ENCODE measurements at places on chromosomes 12 and 14.

GRCh38 chr12:1870998-1871917, 47.2 kb downstream of the CACNA2D4 start:
- no peak for ATAC-seq

GRCh38 chr14:94423453-94424056, 29.0 kb downstream of the SERPINA11 start:
- ATAC-seq = no peak

GRCh38 chr14:40282196-40282595, 850.0 kb upstream of the FBXO33 start:
- no peak for ATAC-seq

- ATAC-seq = no peak
Measured at GRCh38 chr12:57213763-57214397, 2.7 kb upstream of the NXPH4 start.

DNA sequence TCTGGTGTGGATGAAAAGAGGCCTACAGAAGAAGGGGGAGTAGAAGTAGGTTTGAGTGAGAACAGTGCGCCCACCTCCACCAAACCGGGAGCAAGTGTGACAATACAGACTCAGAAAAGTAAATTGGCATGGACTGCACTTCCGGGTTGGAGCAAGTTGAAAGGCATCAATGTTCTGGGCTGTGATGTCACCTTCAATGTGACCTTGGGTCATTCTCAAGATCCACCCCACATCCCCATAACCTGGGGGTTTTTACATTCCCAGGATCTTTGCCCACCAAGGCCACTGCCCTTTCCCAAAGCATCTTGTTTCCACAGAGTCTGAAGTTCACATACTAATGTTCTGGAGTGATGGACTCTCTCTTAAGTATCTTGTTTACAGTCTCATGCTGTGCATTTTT, 5.3 kb upstream of the GZMB start:
- ATAC-seq = no peak

DNA sequence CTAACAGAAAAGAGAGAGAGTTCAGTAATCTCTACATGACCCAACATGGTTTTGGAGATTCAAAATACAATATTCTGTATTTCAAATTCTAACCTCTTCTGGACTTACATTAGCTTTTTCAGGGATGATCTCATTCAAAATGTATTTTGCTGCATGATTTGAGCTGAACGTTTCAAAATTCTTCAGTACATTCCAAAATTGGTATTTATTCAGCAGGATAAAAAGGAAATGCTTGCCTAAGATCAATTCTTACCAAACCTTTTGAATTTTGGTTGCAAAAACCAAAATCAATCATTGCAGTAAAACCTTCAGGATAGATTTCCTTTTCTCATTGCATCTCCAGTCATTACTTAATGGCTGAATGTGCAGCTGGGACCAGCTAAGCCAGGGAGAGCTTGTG, 1761.3 kb upstream of the SEL1L start:
- ATAC-seq = no peak

DNA sequence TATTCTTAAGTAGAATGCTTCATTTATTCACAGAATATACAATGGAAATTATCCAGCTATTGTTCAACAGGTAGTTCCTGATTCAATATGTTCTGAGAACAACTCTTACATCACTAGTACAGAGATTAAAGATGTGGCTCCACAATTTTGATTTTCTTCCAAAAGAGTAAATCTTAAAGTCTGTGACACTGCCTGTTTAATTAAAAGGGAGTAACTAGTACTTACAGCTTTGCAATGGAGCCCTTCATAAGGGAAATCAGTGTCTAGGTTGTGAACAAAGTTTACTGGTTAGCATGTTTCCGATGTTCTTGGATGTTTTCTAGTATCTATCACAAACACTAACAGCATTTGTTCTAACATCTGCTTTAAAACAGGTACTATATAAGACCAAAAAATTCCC, 30.8 kb downstream of the MIA2 start:
- no peak for ATAC-seq

- ATAC-seq = no peak
Measured at GRCh38 chr12:119704065-119704747, 36.3 kb downstream of the PRKAB1 start.

DNA sequence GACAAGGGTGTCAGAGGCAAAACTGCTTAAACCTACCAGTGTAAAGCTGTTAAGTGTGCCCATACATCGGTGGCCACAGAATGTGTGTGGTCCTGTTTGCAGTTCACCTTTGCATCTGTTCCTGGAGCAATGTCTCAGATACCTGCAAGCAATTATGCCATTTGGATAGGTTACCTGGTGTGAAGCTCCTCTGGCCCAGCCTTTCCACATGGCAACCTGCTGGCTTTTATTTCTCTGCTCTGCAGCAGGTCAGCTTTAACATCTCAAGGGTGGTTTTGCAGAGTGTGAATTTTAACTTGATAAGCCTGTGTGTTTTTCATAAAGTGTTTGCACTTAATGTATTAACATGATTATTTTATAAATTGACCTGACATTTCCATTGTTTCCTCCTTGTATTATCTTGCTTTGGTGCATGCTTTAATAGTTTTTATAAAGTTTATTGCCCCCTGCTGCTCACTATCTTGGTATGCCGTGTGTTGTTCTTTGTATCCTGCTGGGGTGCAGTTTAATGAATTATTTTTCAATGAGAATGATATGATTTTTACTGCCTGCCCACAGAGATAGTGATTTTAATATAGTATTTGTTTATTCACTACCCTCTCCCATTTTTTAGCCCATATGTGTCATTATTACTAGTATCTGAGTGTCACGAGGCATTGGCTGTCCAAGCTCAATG, 403.8 kb downstream of the NPAS3 start:
- ATAC-seq = no peak

GRCh38 chr12:86712425-86712843, 456.2 kb upstream of the MGAT4C start:
- peak; percentile 71 for ATAC-seq

Measured in motor neuron (in vitro differentiated cells).